ENCODE measurements at places on chromosomes 2 and 18. TPM values are rescaled to one million over a fixed set of nuclear protein-coding genes. Genes with fewer than 3 reads are reported as not detected.

DNA sequence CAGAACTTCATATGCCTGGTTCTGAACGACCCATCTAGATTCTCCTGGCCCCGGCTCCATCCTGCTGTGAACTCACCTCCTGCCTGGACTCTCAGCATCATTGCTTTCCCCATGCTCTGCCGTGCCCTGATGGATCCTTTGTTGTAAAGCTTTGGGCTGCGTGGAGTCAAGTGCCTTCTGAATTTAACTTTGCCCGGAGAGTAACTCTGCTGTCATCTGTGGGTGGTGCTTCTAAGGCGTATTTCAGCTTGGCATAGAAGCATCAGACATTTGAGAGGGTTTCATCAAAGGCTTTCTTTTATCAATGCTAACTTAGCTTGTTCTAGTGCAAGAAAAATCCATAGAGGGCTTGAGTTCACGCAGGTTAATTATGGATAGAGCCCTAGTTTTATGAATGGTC is 8.1 kb upstream of the GREB1 start:
- H3K36me3 ChIP-seq: no peaks in the 10 kb centered on the region
- DNase-seq: no peak
- no peak overlapping the region for H3K4me3 ChIP-seq
- peaks cover 20% of the 10 kb centered on the region for H3K27me3 ChIP-seq
- H3K27ac ChIP-seq: no peak overlapping the region

DNA sequence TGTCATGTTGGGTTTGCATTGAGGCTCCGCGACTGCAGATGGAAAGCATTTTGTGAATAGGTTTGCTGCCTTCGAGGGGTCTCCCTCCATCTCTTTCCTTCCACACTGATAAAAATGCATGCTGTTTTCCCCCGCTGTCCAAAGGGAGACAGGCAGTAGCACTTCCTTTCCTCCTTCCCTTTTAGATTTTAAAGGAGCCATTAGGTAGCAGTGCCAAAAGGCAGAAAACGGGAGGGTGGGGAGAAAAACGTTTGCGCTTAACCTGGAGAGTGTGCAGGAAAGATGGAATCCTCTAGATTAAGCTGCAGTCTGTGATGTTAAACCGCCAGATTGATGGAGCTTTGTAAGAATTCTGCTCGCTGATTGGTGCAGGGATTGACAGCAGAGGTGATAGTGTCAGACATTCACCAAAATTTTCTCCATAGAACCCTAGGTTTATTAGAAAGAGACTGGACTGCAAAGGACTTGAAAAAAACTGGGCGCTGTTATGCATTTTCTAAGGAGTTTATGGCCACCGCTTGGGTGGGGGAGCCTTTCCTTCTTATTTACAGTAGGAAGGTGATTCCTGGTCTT is 688 bp downstream of the MAPRE2 start:
- H3K4me1 ChIP-seq: peaks cover 48% of the 10 kb centered on the region
- H3K27ac ChIP-seq: peak overlapping the region; percentile 97
- H3K4me3 ChIP-seq: peak overlapping the region; percentile 89
- peaks cover under 1% of the 10 kb centered on the region for H3K27me3 ChIP-seq

GRCh38 chr2:5736886-5737285 is 44.7 kb downstream of the SOX11 start:
- no peak overlapping the region for H3K4me3 ChIP-seq
- no peak for DNase-seq
- H3K27ac ChIP-seq: no peak overlapping the region

DNA sequence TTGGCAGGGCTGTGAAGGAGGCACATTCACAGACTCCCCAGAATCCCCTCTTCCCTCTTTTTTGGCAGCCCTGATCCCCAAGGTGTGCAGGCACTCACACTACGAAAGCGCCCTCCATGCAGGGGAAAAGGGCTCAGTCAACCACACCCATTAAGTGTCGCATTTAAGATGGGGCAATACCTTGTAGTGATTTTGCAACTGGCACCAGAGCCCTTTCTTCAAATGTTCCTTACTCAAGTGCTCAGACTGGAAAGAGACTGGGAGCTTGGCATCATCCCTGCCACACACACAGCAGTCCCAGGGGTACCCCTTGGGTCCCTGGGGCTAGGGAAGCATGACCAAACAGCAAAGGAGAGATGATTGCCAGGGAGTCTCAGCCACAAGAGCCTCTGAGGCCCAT is 190.1 kb downstream of the HAUS1 start:
- H3K27me3 ChIP-seq: no peaks in the 10 kb centered on the region
- H3K36me3 ChIP-seq: no peaks in the 10 kb centered on the region
- H3K4me1 ChIP-seq: peaks cover 13% of the 10 kb centered on the region
- H3K4me3 ChIP-seq: no peak overlapping the region

DNA sequence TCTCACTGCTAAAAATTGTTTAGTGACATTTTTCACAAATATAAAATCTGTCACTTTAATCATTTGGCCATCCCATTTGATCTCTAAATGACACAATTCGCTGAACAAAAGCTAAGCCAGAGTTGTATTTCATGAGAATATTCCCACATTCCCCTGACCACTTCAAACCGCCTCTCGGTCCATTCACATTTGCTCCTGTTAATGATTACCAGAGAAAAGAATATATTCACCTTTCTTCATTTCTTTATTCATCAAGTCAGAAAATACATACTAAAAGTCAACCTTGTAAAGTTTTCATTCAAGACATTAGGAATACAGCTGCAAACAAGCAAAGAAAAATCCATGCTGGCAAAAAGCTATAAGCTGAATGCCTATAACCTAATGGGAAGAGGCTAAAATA is 225.5 kb downstream of the DOK6 start:
- no peaks in the 10 kb centered on the region for H3K4me1 ChIP-seq
- no peaks in the 10 kb centered on the region for H3K27me3 ChIP-seq
- no peak overlapping the region for H3K4me3 ChIP-seq
- no peak overlapping the region for H3K27ac ChIP-seq
- no peaks in the 10 kb centered on the region for H3K36me3 ChIP-seq

GRCh38 chr2:45274250-45274926 is 265.1 kb upstream of the SIX2 start:
- H3K27me3 ChIP-seq: peaks cover 22% of the 10 kb centered on the region
- no peak for DNase-seq
- no peak overlapping the region for H3K27ac ChIP-seq
- H3K36me3 ChIP-seq: no peaks in the 10 kb centered on the region
- H3K4me3 ChIP-seq: no peak overlapping the region

ACMSD gene
- total RNA-seq: not detected

TSN gene
- 51.5 TPM for total RNA-seq

MYOM1 gene
- total RNA-seq: 2.7 TPM

HYCC2 gene
- 40.5 TPM for total RNA-seq

ARMC9 gene
- total RNA-seq: 2.5 TPM
